Tongue (tissue), 3 donors: ENCODE measurements at places on chromosomes 12 and 14. TPM values are rescaled to one million over a fixed set of nuclear protein-coding genes. Genes with fewer than 3 reads are reported as not detected.

The TC2N gene
- 30.9 TPM for total RNA-seq

The RASSF9 gene
- total RNA-seq = 4.3 TPM

The SALL2 gene
- 9.0 TPM for total RNA-seq

The KRT77 gene
- total RNA-seq = 0.10 TPM

The BCDIN3D gene
- 3.6 TPM for total RNA-seq

The PRH2 gene
- 335 TPM for total RNA-seq

The AJUBA gene
- 47.2 TPM for total RNA-seq

The C12orf50 gene
- not detected for total RNA-seq

The NOXRED1 gene
- not detected for total RNA-seq

The HOXC11 gene
- not detected for total RNA-seq

The RNF212B gene
- not detected for total RNA-seq

The OASL gene
- 0.31 TPM for total RNA-seq

The CD163 gene
- total RNA-seq = 8.8 TPM

The PAWR gene
- 27.7 TPM for total RNA-seq

The DCN gene
- total RNA-seq = 470 TPM

The KRT79 gene
- total RNA-seq = 0.21 TPM

The NKX2-1 gene
- not detected for total RNA-seq

The ZDHHC22 gene
- 0.41 TPM for total RNA-seq

The TAS2R7 gene
- not detected for total RNA-seq

The PLBD2 gene
- 17.4 TPM for total RNA-seq

The ANKRD33 gene
- total RNA-seq = not detected

The NGB gene
- not detected for total RNA-seq

The FAM181A gene
- total RNA-seq = 0.31 TPM

The RDH5 gene
- total RNA-seq = 18.8 TPM

The MGAT4C gene
- total RNA-seq = 0.41 TPM

The SERPINA3 gene
- total RNA-seq = 1.5 TPM

The CLSTN3 gene
- total RNA-seq = 32.2 TPM

The IGF1 gene
- 72.9 TPM for total RNA-seq

The FGF6 gene
- total RNA-seq = 50.7 TPM

The ZNF891 gene
- total RNA-seq = 3.6 TPM

The OR4E2 gene
- total RNA-seq = not detected

The MSI1 gene
- 0.31 TPM for total RNA-seq

The EXOC3L4 gene
- 6.3 TPM for total RNA-seq

The SYNDIG1L gene
- total RNA-seq = not detected

The TCL1A gene
- 3.5 TPM for total RNA-seq

The COCH gene
- total RNA-seq = 2.8 TPM

The C1R gene
- 100 TPM for total RNA-seq

The MYH7 gene
- 218 TPM for total RNA-seq

The FSCB gene
- 0.10 TPM for total RNA-seq

The P2RX2 gene
- not detected for total RNA-seq

The SVOP gene
- total RNA-seq = 0.31 TPM

The SLC25A21 gene
- 1.3 TPM for total RNA-seq
